IMR-90 (cell line): ENCODE measurements at places on chromosomes 5 and 9. TPM values are rescaled to one million over a fixed set of nuclear protein-coding genes. Genes with fewer than 3 reads are reported as not detected.

The CNTNAP3B gene
- 1.4 and 2.2 TPM in 2 replicates for total RNA-seq

The SLC45A2 gene
- total RNA-seq = not detected in 2 replicates

The LEAP2 gene
- under 0.01 TPM in 2 replicates for total RNA-seq

The RASGRF2 gene
- total RNA-seq = 5.0 and 5.3 TPM in 2 replicates
